ENCODE measurements at places on chromosomes 16 and 17.

- DNase-seq, result peak; percentile 59
Measured at GRCh38 chr17:14744761-14745473, 444.0 kb downstream of the HS3ST3B1 start.

DNA sequence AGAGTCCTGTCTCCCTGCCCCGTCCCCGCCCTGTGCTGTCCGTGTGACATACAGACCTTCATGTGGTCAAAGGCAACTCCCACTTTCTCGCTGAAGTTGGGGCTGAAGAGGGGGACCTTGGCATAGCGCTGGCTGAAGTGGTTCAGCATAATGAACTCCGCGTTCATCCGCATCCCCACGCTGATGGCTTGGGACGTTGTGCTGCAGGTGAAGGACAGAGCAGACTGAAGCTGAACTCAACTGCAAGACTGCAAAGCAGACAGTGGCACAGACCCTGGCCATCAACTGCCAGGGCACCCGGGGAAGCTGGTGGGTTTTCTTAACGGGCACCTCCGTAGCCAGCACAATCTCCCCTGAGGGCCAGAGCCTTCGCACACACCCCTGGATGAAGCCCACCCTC lies 24.2 kb downstream of the ELAC2 start:
- no peak for DNase-seq

DNA sequence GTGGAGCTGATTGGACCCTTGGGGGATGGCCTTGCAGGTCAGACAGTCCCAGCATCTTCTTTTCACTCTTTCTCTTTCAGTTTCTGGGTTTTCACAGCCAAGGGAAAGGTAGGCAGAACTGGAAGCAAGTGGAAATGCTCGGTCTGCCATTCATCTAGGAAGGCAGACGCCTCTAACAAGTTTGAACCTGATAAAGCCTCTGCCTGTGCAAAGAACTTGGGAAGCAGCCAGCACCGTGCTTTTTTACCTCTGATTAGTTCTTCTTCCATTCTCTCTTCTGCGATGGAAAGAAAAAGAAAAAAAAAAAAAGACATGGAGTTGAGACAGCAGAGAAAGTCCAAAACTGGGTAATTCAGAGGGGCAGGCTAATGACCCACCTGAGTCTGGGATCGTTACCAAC lies 997.8 kb upstream of the EEF2KMT start:
- DNase-seq, result no peak

GRCh38 chr16:30186782-30187555 lies 3.6 kb downstream of the CORO1A start:
- no peak for DNase-seq

DNA sequence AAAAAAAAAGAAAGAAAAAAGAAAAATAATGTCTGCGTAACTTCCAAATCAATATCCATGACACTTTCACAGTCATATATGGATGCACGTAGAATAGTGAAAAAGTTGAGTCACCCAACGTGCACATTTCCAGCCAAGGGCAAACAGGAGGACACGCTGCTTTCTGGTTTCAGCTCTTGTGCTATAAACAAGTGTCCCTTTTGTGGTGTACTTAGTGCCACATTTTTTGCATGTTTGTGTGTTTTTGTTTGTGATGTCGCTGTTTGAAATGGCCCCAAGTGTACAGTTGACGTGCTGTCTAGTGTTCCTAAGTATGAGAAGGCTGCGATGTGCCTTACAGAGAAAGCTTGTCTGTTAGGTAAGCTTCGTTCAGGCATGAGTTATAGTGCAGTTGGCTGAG lies 2.9 kb downstream of the CHD9 start:
- no peak for DNase-seq

- DNase-seq, result no peak
Measured at GRCh38 chr16:78877114-78877655, 723.4 kb downstream of the MAF start.

GRCh38 chr17:15092762-15093161 lies 172.4 kb downstream of the PMP22 start:
- DNase-seq, result no peak

GRCh38 chr17:39740357-39741111 lies 2.8 kb downstream of the GRB7 start:
- DNase-seq, result no peak

GRCh38 chr17:81393684-81394376 lies 1.4 kb upstream of the BAHCC1 start:
- peak; percentile 99 for DNase-seq

DNA sequence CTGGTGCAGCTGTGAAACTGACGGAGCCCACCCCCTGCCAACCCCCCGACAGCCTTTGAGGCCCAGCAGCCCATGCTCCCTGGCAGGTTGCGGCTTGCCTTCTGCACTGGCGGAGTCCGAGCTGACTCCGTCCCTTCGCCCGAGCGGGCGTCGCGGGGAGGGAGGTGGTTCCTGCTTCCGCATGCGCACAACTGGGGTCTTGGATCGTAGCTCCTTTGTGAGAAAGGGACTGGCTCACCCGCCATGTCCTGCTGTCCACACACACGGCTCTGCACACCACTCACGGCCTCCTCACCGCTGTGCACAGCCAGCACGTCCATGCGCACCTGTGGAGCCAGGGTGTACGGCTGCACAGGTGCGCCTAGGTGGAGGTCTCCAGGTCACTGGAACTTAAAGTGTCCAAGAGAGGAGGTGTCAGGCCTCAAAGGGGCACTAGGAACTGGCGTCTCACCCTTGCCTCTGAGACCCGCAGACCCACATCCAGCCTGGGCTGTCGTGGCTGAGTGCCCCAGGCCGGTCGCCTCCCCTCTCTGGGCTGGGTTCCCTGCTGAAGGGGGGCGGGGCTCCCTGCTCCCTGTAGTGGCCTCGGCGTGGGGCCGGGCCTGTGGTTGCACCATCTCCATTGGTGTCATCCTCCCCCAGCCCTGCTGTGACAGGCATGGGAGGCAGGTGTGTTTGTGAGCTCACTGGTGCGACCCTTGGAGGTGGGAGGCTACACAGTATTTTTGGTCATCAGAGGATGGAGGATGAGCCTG lies 45.3 kb downstream of the JPH3 start:
- no peak for DNase-seq

- DNase-seq, result no peak
Measured at GRCh38 chr16:425082-425718, at the start of gene RAB11FIP3. TSS of gene RAB11FIP3 (plus strand) at chr16:425649. CDS start at chr16:426007, 358 bp downstream.

DNA sequence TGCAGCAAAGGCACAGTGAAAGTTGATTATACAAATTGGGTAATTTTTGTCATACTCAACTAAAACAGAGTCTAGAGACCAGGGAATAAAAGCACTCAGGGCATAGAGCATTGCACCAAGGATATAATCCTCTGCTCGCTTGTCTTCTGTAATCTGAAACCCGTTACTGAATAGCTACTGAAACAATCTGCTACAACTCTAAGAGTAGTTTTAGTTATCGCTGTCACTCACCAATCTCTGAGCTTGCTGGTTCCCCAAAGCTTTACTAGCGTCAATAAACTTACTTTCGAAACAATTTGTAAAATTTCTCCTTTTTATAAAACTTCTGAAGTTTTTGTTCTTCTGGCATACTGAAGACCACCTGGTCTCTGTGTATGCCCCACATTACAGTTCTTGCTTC lies 22.9 kb upstream of the SLC35G3 start:
- no peak for DNase-seq

GRCh38 chr16:12320298-12320706 lies 343.8 kb downstream of the SNX29 start:
- DNase-seq, result peak; percentile 33

GRCh38 chr17:41555105-41555887 lies 16.6 kb downstream of the KRT9 start:
- DNase-seq, result no peak

DNA sequence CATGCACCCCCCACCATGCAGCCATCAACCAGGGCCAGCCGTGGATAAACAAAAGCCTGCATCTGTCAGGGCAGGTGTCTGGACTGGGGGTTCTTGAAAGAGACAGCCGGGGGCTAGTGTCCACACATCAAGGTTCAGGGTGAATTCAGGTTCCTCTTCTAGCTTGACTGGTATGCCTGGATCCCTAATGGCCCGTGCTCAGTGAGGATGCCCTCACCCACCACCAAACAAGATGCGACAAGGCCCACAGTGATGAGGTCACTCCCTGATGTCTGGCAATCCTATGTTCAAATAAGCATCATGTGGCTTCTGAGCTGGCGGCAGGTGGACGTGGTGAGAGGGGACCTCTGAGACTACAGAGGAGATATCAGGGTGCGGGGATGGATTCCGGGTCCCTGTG lies 64.6 kb downstream of the GOSR1 start:
- no peak for DNase-seq

DNA sequence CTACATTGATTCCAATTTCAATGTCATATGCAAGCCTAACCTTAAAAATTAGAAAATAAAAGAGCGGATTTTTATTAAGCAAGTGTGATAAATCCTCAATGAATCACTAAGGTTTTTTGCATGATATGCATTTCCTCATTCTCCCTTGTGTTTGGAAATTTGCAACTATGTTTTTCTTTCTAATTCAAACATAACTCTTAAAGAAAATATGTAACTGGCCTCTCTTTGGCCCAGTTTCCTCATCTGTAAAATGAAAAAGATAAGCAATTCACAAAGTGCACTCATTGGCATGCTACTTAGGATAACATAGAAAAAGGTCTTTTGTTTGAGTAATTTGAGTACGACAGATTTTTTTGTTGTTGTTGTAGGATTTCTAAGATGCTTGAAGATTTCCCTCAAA lies 295.5 kb downstream of the CDH11 start:
- DNase-seq, result no peak

DNA sequence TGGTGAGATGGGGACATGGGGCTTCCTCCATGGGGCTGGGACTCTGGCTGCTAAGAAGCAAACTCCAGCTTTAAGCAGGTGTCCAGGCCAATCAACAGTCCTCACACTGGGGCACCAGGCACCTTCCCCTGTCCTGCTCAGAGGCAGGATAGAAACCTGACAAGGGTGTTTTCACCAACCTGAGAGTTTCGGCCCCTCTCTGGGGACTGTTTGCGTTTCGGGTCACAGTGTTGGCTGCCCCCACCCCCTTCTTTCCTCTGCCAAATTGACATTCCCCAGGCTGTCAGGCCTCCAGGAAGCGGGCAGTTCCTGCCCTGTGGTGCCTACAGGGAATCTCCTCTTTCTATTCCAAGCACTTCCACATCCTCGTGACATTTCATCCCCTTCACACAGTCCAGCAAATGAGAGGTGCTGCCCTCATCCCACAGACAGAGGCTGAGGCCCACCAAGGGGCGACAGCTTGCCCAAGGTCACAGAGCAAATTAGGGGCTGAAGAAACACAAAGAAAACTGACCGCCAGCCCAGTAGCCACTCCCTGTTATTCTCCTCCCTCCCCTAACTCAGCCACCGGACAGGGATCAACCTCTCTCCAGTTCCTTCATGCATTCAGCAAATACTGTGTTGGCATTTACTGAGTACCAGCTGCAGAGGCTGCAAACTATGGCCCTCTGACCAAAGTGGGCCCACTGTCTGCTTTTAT lies 38.0 kb downstream of the MMP15 start:
- no peak for DNase-seq

DNA sequence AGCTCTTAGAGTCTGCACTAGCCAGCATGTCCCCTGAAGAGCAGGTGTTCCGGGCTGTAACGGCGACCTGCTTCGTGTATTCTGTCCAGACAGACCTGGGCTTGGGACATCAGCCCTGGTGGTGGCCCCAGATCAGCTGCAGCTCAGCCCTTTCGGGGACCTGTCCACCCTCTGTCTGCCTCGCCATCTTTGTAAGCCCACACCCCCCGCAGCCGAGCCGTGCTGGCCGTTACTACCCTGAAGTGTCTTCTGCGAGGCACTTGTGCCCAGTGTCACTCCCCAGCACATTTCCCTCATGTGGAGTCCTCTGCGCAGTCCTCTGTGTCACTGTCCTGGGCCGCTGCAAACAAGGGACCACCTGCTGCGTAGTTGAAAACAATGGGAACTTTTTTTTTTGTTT lies 10.4 kb downstream of the CARD14 start:
- no peak for DNase-seq

DNA sequence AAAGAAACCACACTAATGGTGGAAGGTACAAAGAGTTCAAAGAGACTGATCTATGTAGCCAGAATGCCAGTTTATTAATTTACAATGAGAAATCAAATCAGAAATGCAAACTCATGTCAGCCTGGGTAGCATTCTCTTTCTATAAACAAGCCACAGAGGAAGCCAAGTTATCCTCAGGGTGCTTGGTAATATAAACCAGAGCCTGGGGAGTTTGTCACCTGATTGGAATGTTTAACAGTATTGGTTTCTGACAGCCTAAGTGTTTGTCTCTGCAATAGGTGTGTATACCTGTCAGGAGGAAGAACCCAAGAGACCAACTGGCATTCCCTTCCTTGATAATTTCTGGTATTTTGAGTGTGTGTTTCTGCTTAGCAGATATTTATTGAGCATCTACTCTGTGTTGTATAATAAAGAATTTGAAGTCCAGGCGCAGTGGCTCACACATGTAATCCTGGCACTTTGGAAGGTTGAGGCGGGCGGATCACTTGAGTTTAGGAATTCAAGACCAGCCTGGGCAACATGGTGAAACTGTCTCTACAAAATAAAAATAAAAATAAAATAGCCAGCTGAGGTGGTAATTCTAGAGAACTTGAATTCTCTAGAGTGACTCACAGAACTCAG lies 3.1 kb upstream of the C17orf58 start:
- DNase-seq, result no peak

GRCh38 chr16:67528870-67529581 lies 397 bp downstream of the RIPOR1 start:
- DNase-seq, result no peak

DNA sequence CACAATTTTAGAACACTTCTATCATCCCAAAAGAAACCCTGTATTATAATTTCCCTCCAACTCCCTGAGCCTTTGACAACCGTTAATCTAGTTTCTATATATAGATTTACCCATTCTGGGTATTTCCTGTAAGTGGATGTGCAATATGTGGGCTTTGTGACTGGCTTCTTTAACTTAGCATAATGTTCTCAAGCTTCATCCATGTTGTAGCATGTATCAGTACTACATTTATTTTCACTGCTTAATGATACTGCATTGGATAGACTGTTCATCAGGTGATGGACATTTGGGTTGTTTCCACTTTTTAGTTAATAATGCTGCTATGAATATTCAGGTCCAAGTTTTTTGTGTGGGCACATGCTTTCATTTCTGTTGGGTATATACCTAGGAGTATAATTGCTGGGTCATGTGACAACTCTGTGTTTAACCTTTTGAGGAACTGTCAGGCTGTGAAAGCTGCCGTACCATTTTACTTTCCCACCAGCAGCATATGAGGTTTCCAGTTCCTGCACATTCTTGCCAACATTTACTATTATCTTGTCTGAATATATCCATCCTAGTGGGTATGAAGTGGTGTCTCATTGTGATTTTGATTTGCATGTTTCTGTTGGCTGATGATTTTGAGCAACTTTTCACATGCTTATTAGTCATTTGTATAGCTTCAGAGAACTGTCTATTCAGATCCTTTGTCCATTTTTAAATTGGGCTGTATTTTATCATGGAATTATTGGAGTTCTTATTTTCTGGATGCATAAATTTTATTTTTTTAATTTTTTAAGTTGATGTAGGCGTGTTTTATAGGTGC lies 16.4 kb downstream of the REXO5 start:
- no peak for DNase-seq

- no peak for DNase-seq
Measured at GRCh38 chr17:17590883-17591354, 589 bp downstream of the PEMT start.

- peak; percentile 52 for DNase-seq
Measured at GRCh38 chr17:29855686-29856085, 74.3 kb downstream of the SSH2 start.
